ENCODE measurements at places on chromosomes 12 and 14.

GRCh38 chr12:25730489-25731349 lies 177.6 kb upstream of the LMNTD1 start:
- no peak for DNase-seq

GRCh38 chr12:56137853-56138571 lies 9.9 kb downstream of the ESYT1 start:
- no peak for DNase-seq

GRCh38 chr12:100399095-100399494 lies 42.2 kb downstream of the SLC17A8 start:
- DNase-seq: no peak

DNA sequence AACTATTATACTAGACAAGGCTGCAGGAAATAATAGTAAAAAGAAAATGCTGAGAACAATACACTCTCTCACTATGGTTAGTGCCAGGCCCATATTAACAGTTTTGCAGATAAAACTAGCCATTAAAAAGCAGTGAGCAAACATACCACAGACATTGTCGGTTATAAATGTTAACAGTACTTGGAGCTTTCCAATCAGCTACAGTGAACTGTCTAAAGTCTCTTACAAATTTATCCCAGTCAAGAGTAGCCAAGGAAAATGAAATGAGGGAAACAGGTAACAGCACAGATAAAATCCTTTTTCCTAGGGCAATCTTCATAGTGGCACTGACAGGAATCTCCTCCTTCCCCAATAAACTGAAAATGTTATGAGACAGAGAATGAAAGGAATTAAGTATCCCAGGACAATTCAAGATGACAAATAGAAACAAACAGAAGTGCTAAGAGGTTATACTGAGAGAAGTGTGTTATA lies 30.8 kb downstream of the PAWR start:
- no peak for DNase-seq

GRCh38 chr12:7303230-7303629 lies 642 bp upstream of the ACSM4 start:
- DNase-seq: no peak
